ENCODE measurements at places on chromosomes 3 and 15.

GRCh38 chr3:129399895-129400357 lies 28.5 kb downstream of the EFCAB12 start:
- no peak for DNase-seq

- DNase-seq = peak; percentile 8
These were observed 6.7 kb downstream of the NANOGP8 start for GRCh38 chr15:35078221-35078915.

DNA sequence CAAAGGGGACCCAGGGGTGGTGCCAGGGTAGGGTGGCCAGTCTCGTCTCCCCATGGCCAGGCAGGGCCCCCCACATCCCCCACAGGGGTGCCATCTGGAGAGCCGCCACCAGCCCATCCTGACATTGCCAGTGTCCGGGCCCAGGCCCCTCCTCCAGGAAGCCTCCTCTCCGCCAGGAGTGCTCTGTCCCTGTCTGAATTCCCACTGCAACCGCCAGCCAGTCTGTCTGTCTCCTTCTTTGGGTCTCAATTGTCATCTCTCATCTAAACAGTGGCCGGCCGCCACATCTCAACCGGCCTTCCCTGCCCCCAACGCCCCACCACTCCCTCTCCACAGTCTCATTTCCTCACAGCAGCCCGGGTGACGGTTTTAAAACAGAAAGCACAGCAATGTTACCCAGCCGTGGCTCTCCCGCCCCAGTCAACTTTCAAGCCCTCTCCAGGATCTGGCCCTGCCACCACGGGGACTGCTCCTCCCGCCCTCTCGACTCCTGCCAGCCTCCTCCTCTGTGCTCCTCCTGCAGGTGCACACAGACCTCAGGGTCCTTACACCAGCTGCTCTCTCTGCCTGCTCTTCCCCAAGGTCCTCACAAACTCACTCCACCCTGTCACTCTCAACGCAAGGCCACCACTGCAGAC lies 57.0 kb downstream of the IQSEC1 start:
- DNase-seq = peak; percentile 51

GRCh38 chr15:52337198-52337853 lies 41.7 kb upstream of the MYO5C start:
- no peak for DNase-seq

DNA sequence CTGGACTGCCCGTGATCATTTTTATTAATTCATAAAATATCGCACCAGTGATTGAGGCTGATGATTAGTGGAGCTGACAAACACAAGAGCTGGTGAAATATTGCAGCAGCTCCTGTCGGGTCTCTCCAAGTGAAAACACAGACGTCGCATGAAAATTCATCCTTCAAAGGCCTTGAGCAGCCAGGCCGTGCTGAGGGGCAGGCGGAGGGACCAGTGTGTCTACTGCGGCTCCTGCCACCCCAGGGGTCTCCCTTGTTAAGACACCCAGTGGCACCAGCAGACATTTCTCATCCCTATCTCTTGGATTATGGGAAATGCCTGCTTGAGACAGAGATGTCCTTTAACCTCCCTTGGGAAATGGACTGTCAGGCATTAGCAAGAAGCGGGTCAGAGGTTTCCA lies 289.4 kb upstream of the TLE3 start:
- DNase-seq = no peak

GRCh38 chr3:37646865-37647264 lies 214.8 kb upstream of the CTDSPL start:
- no peak for DNase-seq

DNA sequence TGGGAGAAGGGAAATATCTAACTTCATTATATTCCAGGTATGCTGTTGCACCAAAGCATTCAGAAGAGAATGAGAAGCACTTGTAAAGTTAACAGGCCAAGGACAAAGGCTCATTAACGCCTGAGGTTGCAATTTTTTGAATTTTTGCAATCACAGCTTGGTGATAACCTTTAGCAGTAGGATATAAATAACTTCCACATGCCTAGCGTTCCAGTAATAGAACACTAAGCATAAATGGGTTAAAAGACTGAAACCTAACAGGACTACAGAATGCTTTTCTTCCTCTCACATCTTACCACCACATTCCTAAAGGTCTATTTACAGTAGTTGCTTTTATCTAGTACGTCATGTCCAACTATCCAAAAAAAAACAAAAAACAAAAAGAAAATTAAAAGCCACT lies 57.4 kb upstream of the IMPG2 start:
- no peak for DNase-seq

DNA sequence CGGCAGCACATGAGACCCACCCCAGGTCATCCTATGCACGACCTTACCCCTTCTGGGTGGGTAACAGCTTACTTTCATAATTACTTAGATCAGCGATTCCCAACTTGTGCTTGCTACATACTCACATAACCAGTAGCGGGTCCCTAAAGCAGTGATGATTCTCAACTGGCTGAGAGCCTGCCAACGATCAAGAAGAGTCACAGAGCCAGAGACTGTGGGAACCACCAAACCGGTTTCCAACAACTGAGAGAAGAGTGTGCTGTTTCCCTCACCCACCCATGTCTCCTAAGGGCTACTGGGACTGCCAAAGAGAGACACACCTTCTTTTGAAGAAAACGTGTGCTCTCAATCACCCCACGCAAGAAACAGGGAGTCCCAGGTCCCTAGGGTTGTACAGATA lies 12.0 kb upstream of the XXYLT1 start:
- DNase-seq = no peak

GRCh38 chr15:57572468-57572867 lies 19.2 kb upstream of the MYZAP start:
- DNase-seq = no peak

DNA sequence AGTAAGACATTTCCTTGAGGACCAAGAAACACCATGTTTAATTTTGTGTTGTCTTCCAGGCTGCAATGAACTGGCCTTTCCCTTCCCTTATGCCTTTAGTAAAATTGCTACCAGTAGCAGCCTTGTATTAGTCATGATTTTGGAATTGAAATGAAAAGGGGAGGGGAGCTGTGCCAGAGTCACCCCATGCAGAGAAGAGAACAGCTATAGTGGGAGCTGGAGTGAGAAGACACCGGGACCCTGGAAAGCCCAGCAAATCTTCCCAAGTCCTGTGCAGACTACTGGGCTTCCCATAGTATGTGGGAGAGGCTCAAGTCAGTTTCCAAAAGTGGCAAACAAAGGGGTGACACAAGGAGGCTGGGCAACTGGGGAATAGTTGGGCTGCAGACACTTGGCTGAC lies 178.5 kb downstream of the NR1D2 start:
- no peak for DNase-seq

GRCh38 chr15:81792646-81793045 lies 253.2 kb downstream of the MEX3B start:
- no peak for DNase-seq

- no peak for DNase-seq
These were observed 184.9 kb downstream of the ATG7 start for GRCh38 chr3:11457135-11457534.

- DNase-seq = no peak
These were observed 129.0 kb upstream of the NEO1 start for GRCh38 chr15:72923289-72923688.

DNA sequence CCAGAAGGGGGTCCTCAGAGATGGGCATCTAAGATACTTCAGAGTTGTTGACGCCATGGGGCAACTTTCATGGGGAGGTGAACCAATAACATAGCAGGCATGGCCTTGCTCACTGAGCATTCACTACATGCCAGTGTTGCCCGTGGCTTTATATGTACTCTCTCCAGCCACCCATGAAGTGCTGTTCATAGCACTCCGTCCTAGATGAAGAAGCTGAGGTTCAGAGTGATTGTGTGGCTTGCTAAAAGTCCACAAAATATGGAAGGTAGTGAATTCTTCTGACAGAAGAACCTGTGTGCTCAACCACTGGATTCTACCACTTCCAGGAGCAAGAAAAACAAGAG lies 9.8 kb upstream of the SEMA4B start:
- no peak for DNase-seq

GRCh38 chr3:139530717-139531116 lies 8.8 kb downstream of the RBP1 start:
- DNase-seq = no peak

GRCh38 chr3:196667056-196667825 lies 27.7 kb downstream of the NRROS start:
- DNase-seq = no peak

GRCh38 chr3:123489400-123490004 lies 40.6 kb upstream of the ADCY5 start:
- peak; percentile 17 for DNase-seq

GRCh38 chr3:194162070-194162678 lies 26.2 kb downstream of the HES1 start:
- no peak for DNase-seq

GRCh38 chr3:150170852-150171520 lies 200.3 kb upstream of the PFN2 start:
- DNase-seq = no peak

- no peak for DNase-seq
These were observed 181.7 kb downstream of the CHST2 start for GRCh38 chr3:143301031-143301901.

DNA sequence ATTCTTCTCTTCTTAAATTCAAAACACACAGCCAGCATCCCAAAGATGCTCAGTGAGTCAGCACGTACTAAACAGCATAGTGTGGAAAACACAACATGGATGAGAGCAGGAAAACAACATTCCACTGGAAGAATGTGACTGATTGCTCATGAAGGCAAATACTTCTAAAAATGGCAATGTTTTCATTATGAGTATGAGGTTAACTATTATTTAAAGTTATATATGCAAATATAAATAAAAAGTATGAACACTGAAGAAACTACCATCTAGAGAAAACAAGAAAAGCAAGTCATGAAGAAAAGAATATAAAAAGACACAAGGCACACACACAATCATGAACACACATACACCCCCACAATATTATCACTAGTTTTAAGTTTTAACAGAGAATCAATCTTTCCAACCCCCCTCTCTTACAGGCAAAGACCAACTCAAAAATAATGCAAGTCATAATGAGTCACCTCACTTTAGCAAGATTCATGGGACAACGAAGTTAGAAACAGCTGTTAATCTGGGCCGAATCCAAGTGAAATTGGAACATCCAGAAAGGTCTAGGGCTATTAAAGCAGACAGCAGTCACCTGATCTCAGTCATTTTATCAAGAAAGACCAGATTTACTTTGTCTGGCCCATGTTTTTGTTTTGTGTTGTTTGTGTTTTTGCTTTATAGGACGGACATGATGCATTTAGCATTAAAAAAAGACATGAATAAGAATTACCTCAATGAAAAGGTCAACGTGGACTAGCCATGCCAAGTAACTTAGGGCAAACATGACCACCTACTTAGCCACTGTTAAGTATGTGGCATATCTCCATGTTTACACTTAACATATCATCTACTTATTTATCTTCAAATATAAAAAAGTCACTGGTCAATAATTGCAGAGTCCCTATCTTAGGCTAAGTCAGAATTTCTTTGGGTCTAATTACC lies 18.1 kb downstream of the GBE1 start:
- no peak for DNase-seq

- no peak for DNase-seq
These were observed 19.5 kb downstream of the SMAD6 start for GRCh38 chr15:66721501-66721937.

GRCh38 chr3:135784557-135784956 lies 181.0 kb upstream of the PPP2R3A start:
- no peak for DNase-seq

GRCh38 chr15:32722136-32722535 lies 4.3 kb downstream of the GREM1 start:
- DNase-seq = no peak

DNA sequence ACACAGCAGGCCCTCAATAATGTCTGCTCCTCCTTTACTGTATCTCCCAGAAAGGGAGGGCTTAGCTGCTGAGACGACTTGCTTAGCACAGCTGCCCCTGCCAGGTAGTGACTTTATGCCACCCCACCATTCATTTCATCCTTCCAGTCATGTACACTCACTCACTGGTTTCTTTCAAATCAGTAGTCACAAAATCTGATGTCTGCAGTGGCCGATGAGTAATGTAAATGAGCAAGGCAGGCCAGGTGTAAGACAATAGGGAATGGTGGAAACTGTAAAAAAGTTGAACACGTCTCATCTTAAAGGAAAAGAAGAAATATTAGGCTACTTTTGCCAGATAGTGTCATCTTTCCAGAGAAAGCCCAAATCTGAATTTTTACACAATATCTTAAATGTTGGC lies 207.6 kb upstream of the PRICKLE2 start:
- DNase-seq = no peak

DNA sequence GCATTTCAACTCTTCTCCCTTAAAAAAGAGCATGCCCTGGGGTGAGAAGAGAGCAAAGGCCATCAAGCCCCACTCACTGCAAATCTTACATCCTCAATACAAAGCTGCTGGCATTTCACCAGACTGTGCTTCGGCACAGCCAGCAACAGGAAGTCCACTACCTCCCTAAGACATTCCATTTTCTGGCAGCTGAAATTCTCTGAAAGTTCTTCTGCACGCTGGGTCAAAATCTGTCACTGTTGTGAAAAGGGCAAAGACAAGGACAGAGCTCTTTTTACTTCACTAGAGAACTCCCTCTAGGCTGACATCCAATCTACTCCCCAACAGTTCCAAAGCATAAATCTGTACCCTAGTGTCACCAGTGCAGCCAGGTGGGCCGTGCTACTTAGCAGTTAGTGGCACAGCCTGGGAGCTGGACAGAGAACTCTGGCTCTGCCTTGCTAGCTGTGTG lies 6.3 kb downstream of the MTMR10 start:
- no peak for DNase-seq

DNA sequence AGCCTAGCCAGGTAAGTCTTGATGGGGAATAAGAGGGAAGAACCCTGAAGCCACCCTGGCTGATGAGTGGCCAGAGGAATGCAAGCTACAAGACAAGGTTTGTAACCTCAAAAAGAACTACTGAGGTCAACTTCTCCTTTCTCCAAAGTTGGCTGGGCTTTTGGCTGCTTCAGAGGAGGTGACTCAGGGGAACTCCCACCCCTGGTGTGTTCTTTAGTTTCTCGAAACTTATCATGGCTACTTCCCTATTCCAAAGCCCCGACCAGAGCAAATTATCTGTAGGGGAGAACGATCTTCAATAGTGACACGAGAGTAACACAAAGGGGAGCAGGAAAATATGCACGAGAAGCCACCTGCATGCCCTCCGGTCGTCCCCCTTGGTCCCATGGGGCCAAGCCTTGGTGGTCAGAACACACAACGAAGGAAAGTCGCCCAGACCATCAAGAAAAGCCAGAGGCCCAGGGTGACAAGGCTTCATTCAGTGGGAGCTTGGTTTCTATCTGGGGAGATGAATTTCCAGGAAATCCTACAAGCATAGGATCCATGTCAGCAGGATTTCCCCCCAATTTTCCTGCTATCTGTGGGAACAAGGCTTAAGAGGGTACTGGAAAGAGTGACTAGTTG lies 6.5 kb upstream of the BCL2A1 start:
- no peak for DNase-seq
